ENCODE measurements at places on chromosomes 6 and 20.

- no peak for DNase-seq
Observed at GRCh38 chr6:105994118-105994590, 92.0 kb upstream of the PRDM1 start.

DNA sequence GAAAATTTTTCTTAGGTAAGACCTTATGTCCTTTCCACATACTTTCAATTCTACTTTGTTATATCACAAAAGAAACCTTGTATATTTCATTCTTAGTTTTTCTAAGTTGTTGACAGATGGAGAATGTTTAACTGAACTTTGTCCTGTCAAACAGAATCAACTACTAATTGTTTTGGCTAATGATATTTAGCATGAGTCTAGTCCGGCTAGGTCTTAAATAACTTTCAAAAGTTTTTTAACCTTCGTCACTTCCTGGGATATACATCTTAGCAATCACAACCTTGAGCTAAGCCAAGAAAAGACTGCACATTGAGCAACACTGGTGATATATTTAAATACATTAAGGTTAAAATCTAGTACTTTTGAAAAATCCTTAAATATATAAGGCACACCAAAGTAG lies 62.9 kb upstream of the RUNX2 start:
- no peak for DNase-seq

GRCh38 chr6:41164551-41165120 lies 1.7 kb upstream of the TREM2 start:
- no peak for DNase-seq

- DNase-seq: no peak
Observed at GRCh38 chr20:3238616-3239025, 369 bp downstream of the SLC4A11 start.

DNA sequence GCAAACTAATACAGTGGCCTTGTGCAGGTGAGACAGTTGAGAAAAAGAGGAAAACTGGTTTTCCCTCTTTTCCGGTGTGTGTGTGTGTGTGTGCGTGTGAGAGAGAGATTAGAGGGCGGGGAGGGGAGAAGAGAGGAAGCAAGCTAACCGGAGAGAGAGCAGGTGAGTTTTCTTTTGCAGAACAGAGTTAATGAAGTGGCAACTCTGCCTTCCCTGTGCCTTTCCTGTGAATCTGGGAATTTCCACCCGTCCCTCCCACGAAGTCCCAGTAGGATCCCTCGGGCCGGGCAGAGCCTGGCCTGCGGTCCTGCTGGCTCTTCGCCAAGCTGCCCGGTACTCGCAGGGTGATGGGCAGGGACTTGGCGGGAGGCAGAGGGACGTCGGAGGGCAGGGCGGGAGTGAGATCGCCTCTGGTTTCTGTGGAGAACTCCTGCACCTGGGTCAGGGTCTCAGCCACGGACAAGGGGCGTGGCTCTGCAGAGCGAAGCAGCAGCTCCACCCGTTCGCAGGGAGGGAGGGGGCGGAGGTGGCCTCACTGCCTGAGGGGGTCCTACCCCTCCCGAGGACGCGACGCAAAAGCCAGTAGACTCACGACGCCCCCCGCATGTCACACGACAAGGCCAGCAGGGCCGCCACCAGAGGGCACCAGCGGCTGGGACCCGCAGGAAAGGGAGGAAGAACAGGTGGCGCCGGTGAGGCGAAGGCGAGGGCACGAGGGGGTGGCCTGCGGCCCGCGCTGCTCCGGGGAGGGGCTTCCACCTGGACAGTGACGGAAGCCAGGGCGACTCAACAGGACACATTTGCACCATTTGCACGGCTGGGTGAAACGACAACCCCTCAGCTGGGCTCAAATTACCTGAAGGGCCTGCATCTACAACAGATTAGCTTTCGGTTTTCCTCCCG lies 51.2 kb upstream of the RNF182 start:
- DNase-seq: peak; percentile 29

GRCh38 chr6:80530103-80530502 lies 423.6 kb downstream of the BCKDHB start:
- no peak for DNase-seq

- DNase-seq: no peak
Observed at GRCh38 chr6:139470997-139471396, 96.5 kb upstream of the CITED2 start.

- no peak for DNase-seq
Observed at GRCh38 chr6:16872543-16873235, 111.4 kb upstream of the ATXN1 start.

GRCh38 chr6:126063512-126064146 lies 77.3 kb downstream of the TRMT11 start:
- DNase-seq: no peak

- no peak for DNase-seq
Observed at GRCh38 chr6:167245591-167245990, 45.5 kb upstream of the UNC93A start.

DNA sequence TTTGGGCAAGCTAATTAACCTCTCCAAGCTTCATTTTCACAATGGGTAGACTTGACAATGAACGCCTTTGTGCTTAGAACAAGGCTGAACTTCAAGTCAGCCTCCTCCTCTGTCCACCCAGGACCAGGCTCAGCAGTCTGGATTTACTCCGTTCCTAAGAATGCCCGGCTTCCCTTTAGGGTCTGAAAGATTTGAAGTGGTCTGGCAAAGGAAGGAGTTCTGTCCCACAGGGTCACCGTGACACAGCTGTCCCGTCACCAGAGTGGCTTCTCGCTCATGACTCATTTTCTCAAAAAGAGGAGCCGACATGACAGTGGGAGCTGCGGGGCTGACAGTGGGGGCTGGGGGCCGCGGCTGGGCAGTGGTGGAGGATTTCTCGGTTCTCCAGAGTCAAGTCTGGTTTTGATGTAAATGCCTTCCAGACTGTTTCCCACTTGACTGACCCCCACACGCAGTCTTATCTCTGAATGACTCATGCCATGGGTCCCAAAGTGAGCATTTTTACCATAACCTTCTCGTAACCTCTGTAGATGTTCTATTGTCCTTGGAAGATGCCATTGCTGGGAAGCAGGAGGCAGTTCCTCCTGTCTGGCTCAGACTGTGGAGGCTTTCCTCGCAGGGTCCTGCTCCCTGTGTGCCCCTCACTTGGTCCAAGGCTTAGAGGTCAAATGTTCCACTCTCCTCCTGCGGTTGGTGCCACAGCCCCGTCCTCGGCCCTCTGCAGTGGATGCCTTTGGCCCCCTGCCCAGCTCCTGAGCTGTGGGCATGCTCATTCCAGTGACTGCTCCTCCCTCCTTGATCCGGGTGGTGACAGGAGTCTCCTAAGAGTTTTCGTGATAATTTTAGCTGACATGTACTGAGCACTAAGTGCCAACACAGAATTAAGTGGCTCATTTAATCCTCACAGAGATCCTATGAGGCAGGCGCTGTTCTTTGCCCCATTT lies 253.1 kb downstream of the FNDC1 start:
- DNase-seq: no peak
